ENCODE measurements at places on chromosomes 7 and 10.
A peak's percentile ranks its signal among the peaks of the same experiment; 100 is the strongest.

GRCh38 chr7:117171106-117171505, 151.8 kb downstream of the WNT2 start:
- no peak for DNase-seq

DNA sequence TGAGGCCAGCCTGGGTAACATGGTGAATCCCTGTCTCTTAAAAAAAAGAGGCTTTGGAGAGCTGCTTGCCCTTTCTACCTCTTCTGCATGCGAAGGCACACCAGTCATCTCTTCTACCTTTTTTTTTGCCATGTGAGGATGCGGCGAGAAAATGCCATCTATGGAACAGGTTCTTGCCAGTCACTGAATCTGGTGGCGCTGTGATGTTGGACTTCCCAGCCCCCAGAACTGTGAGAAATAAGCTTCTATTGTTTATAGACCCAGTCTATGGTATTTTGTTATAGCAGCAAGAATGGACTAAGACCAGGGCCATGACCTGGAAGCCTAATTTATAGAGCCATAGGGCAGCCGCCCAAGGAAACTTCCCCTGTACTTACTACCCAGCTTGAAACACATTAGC, 112.9 kb downstream of the HIP1 start:
- DNase-seq: no peak

- DNase-seq: no peak
These were observed 31.2 kb downstream of the COL17A1 start for GRCh38 chr10:104054430-104054829.

DNA sequence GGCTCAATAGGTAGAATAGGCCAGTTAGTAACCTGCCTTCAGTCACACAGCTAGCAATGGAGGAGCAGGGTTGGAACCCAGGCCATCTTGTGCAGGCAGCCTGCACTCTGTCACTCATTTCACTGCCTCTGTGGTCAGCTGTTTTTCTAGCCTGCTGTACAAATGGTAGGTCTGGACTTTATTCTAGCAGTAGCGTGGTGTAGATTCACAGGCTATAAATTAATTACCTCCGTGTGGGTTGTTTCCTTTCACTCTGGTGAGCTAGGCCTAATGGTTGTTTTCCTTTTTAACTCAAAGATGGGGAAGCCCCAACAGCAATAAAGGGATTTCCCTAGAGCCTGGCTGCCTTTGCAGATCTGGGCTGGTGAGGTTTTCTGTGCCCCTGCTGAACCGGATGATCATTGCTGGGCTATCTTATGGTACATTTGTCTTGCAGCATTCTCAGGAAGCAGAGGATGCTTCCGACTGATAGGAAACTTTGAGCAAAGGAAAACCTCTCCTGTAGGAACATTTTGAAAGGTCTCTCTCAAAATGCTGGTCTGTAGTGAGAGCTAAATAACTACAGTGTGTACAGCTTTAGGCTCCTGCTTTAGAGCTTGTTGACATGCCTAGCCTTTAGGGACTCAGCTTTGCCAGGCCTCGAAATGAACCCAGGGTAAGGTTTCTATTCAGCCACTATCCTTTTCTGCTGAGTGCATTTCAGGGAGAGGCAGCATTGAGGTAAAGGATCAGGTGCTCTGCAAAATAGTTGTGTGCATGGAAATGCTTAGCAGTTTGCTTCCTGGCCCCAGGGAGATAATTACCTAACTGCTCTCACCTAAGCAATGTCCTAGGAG, 157.4 kb downstream of the ST7 start:
- DNase-seq: no peak

DNA sequence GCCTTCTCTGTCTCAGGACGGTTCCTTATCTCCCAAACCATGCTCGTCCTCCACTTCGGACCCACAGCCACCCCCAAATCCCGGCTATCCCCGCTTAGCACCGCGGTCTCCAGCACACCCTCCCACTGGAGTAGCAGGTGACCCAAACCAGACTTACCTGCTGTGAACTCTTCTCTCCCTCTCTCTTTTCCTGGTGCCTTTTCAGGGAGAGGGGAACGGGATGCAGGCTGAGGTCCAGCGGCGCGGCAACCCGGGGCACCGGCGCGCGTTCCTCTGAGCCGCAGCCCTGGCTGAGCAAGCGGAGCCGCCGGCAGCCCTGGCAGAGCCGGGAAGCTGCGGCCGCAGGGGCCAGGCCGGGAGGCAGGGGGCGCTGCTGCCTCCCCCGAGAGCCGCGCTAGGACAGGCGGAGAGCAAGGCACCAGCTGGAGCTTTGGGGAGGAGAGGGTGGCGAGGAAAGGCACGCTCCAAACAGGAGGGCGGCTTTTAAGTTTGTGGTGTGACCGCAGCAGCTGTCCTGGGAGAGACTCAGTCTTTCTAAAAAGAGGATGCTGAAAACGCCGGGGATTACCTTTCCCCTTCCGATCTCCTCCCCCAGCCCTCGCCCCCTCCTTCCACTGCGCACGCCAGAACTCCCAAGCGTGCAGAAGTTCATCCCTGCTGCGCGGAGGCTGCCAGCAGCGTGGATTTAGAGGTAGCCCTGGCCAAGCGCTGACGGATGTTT, at the start of gene SEMA3D:
Gene SEMA3D (minus strand): TSS at position 536 of the 721 bp plus-strand sequence. CDS start 65,165 bp downstream, outside the sequence.
- peak; percentile 53 for DNase-seq

DNA sequence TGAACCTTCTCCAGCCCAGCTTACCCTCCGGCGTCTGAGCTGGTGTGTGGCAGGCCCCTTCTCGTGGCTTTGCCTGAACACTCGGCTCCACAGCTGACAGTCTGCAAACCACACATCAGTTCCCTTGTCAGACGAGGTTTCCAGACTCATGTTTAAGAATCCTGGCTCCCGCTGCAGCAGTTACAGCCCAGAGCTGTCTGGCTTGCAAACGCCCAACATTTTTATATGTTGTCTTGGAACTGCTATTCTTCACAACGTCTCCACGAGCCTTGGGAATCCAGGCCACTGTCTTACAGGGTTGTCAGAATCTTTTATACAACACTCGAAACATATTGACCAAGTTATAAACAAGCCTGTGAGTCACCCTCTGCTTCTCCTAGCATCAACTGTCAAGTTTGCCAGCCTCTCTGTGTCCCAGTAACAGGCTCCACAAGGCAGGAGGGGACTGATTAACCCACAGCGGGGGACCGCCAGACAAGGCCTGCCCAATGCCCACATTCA, 68.1 kb downstream of the TNS3 start:
- no peak for DNase-seq

- no peak for DNase-seq
These were observed 75.3 kb downstream of the POLL start for GRCh38 chr10:101512738-101513137.

DNA sequence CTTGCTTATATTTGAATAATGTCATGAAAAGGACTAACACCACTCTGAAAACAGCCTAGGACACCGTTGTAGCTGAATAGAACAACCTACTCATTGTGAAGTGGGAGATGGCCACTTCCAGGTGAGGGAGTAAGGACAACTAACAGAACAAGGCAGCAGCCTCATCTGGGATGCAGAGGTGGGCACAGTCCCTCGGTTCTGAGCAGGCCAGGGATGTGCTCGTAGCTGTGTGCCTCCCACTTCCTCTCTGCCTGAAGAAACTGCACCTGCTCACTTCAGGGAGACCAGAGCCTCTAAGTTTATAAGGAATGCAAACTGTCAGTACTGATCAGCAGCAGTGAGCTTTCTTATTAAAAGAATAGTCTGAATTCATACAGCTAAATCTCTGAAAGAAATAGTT, 2.5 kb downstream of the VSTM4 start:
- DNase-seq: no peak

GRCh38 chr10:4141471-4141870, 356.5 kb upstream of the KLF6 start:
- no peak for DNase-seq

- DNase-seq: no peak
These were observed 67.1 kb downstream of the MTURN start for GRCh38 chr7:30201921-30202320.

GRCh38 chr10:124362568-124362967, 56.2 kb downstream of the OAT start:
- no peak for DNase-seq

- DNase-seq: no peak
These were observed 181.3 kb downstream of the RNLS start for GRCh38 chr10:88401671-88402347.

GRCh38 chr10:3682745-3683144, 102.3 kb downstream of the KLF6 start:
- no peak for DNase-seq

DNA sequence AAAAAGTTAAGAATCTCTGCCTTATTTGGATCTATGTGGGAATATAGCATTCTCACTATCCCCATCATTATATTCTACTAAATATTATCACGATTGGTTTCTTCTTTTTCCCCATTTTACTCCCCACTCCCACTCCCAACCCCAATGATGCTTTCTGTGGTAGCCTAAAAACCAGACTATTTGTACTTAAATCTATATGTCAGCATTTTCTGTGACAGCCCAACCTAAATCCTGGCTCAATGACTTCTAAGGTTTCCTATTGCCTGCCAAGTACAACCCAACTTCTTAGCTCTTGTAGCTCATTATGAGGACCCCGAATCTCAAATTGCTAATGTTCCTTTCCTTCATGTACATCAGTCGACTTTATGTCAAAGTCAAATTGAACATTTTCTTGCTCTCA, 598.6 kb downstream of the XPNPEP1 start:
- no peak for DNase-seq

- DNase-seq: no peak
These were observed 1012.3 kb upstream of the PHF14 start for GRCh38 chr7:9961161-9961922.

DNA sequence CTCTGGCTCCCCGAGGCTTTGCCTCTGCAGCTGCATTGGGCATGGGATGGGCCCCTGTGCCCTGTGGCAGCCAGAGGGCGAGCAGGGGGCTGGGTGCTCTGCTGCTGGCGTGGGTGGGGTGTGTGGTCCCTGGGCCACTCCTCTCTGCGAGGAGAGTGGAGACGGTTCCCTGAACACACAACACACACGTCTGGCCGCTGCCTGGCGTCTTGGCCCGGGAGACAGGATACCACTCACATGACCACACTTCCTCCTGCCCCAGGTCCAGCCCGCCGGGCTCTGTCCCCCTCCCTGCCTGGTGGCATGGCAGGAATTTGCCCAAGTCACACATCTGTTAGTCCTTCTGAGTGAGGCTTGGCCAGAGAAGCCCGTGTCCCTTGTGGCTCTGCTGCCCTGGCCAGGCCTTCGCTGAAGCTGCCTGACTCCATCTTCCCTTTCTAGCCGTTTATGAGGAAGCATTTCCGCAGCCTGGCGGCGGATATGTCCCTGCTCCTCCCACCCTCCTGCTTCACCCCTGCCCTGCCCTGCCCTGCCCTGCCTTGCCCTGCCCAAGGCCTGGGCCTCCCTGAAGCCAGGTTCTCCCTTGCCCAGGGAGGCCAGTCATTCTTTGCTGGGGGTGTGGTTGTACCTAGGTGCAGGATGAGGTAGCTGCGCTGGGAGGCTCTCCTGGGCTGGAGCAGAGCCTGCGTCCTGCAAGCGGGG, 3.0 kb downstream of the BRI3 start:
- peak; percentile 92 for DNase-seq

DNA sequence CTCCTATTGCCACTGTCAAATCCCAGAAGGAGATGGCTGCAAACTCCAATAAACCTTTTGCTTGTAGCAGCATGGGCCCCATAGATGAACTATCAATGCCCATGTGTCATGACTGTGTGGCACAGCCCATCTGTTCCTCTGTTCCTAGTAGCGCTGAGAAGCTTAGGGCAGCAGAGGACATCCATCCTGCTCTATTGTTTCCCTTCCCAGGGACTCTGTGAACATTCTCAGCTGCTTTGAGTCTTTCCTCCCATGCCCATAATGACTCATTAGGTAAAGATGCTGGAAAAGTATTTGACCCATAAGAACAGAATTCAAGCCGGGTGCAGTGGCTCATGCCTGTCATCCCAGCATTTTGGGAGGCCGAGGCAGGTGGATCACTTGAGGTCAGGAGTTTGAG, 28.3 kb downstream of the STMP1 start:
- DNase-seq: no peak

DNA sequence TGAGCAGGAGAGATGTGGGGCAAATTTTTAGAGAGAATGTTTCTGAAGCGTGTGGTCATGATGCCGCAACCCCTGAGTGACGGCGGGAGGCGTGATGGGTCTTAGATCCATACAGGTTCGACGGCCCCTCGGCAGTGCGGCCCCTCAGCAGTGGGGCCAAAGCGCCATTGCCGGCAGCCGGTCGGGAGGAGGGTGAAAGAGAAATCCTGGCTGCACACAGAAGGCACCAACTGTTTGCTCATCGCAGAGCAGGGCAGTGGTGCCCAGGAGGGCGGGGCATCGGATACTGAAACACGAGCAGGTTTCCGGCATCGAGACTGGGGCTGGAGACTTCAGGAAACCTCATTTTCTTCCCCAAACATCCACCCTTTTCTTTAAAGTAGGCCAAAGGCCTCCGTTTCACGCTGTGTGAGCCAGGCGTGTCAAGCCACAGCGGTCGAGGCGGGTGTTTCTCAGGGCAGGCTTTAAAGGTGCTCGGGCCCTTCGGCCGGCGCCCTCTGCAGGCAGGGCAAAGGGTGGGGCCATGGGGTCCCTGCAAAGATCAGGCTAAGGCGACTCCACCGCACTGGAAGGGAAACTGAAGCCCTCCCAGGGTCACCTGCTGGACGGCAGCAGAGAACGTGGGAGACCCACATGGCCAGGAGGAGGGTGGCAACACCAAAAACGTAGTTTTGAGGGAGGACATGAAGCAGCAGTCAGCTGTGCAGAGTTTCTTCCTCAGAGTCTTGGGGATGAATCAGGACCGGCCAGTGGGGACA, 42.0 kb upstream of the PPP2R2D start:
- no peak for DNase-seq

DNA sequence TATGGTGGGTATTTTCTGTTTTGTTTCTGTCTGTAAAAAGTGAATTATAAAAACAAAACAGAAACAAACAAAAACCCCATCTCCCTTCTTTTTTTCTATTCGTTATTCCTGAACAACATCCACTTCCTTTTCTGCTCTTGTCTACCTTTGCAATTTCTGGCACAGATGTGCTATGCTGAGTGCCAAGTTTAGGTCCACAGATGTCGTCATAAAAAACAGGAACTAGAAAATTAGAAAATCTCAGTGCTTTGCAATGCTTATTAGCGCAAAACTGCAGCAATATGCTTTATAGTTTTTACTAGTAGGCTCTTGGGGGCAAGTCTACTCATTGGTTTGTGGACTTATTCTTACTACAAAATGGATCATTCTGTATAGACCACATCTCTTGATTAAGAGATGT, 94.2 kb upstream of the PRKCQ start:
- no peak for DNase-seq

DNA sequence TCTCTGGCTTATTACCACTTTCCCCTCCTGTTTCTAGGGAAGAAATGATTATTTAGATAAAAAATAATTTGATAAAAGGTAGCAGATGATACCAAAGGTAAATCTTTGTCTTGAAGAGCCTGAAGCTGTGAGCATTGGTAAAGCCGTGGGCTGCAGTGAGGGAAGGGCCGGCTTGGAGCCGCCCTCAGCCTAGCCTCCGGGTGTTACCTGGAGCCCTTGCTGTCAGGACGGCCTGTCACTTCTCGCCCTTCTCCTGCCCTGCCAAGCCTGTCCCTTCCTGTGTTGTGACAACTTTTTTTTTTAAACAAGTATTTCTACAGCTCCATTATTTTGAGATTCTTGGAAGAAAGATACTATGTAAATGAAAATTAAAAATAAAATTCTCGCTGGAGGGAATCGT, 7.0 kb downstream of the CUX1 start:
- DNase-seq: no peak

GRCh38 chr7:92319243-92319642, 73.5 kb downstream of the ANKIB1 start:
- no peak for DNase-seq

- DNase-seq: no peak
These were observed 775 bp downstream of the STARD3NL start for GRCh38 chr7:38178695-38179344.

Measured in transverse colon (tissue), 4 donors.